ENCODE measurements at places on chromosomes 6 and 20.

- DNase-seq, result no peak
Observed at GRCh38 chr6:57254055-57254717, 32.1 kb upstream of the RAB23 start.

DNA sequence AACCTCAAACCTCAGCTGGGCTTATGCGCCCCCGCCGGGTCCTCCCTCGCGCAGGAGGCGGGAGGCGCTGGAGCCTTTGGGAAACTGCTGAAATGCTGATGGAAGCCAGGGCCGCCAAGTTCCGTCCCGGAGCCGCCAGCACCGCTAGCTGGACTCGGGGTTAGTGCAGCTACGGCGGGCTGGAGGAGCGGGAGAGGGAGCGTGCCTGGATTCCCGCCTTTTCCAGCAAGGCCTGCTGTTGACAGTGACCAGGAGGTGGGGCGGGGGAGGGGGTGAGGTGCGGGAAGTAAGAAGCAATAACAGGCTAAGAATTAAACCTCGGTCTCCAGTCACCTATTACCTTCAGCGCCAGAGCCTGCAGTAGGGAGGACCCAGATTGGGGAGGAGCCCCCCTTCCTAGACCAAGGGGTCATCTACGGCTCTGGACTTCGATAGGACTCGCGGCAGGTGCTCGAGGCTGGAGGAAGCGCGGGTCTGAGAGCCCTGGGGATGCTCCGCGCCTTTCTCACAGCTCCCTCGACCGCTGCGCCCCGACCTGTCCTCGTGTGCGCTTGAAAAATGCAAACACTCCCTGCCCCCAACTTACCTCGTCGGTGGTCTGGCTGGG is 20.5 kb downstream of the COL9A1 start:
- DNase-seq, result no peak

DNA sequence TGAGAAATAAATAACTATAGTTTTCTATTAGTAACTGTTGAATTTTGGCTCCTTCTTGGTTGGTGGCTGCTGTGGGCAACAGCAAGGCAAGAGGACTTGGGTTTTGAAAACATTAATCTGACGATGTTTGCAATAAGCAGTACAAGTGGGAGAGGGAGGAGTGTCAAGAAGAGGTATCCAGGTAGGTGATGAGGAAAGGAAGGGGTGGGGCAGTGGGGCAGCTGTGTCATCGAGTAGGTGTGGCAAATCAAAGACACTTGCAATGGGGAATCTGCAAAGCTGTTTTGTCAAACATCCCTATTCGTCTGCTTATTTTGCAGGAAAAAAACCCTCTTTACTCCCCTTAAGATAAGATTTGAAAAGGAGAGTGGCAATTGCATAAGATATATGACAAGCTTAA is 171.9 kb upstream of the MAP3K7 start:
- DNase-seq, result no peak

GRCh38 chr20:62080249-62080990 is 14.7 kb upstream of the TAF4 start:
- DNase-seq, result no peak

DNA sequence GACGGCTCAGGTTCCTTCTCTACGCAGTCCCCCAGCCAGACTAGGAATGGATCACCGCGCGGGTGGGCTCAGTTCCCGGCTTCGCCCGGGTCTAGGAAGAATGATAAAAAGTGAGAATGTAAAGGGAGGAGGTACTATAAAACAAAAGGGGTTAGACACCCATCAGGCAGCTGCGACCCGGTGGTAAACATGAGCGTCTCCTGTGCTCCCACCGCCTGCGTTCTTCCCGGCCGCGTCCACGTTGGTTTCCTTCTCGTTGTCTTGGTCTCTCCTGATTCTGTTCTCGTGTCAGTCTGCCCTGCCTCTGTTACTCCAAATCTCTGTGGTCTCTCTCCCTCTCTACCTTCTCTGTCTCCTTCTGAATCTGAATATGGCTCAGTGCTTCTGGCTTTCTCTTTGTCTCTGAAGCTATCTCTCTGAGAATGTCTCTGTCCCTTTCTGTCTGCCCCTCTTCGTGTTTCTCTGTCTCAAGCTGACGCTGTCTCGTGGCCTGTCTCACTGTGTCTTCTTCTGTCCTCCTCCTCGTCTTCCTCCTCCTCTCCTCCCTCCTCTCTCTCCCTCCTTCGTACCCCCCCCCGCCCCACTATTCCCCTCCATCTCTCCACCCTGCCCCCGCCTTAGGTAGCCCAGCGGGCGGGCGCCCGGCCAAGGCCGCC is 41.6 kb upstream of the FOXP4 start:
- no peak for DNase-seq

DNA sequence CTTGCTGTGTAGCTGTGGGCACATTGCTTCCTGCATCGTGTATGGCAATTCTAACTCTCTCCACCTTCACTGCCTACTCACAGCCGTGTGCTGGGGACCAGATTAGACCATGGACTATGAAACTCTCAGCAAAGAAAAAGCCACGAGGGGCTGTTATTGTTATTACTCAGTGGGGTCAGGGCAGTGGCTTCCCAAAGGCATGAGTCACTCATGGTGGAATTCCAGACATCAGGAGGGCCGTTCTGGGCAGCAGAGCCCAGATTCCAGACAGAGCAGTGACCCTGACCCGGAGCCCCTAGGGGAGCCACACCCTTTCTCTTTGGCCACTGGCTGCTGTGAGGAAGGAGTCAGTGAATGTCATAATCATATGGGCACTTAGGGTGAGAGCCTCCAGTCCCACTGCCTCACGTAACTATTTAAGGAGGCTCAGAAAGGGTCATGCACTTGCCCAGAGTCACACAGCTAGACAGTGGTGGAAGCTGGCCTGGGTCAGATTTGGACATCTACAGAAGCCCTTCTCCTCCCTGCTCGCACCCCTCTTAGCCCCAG is 22.2 kb upstream of the CCN5 start:
- DNase-seq, result no peak

GRCh38 chr20:2914160-2914559 is 40.9 kb downstream of the PTPRA start:
- DNase-seq, result no peak

- DNase-seq, result no peak
Observed at GRCh38 chr6:55772730-55773129, 102.7 kb downstream of the BMP5 start.

- DNase-seq, result no peak
Observed at GRCh38 chr20:46588532-46589511, 38.4 kb upstream of the OCSTAMP start.

GRCh38 chr6:15326067-15326614 is 80.3 kb downstream of the JARID2 start:
- DNase-seq, result no peak

DNA sequence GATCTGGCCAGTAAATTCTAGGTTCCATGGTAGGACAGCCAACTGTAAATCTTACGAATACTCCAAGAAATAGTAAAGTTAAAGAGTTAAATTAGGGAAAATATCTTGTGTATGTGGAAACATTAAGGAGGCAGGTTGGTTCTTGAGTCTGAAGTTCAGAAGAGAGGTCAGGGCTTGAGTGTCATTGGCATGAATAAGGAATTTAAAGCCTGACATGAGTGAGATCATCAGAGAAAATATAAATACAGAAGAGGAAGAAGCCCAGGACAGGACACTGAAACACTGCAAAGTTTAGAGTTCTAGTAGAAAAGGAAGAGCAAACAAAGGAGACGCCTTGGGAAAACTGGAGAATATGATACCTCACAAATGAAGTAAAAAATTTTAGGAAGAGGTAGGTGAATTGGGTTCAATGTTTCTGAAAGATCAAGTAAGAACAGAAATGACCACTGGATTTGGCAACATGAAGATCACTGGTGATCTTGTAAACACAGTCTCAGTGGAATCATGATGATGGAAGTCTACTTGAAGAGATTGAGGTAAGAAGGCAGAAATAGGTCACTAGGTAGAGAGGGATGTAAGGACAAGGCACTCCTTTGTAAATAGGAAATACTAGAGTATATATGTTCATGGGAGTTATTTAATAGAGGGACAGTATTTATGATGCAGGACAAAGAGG is 41.6 kb upstream of the SYNCRIP start:
- no peak for DNase-seq

- no peak for DNase-seq
Observed at GRCh38 chr6:135281227-135281626, 100.1 kb downstream of the MYB start.

GRCh38 chr6:148776321-148777308 is 29.8 kb downstream of the UST start:
- DNase-seq, result no peak

GRCh38 chr6:36657271-36657670 is 21.2 kb upstream of the CDKN1A start:
- DNase-seq, result no peak

GRCh38 chr20:61531553-61532345 is 279.7 kb downstream of the CDH4 start:
- DNase-seq, result no peak

- no peak for DNase-seq
Observed at GRCh38 chr6:142223938-142224337, 76.9 kb downstream of the VTA1 start.

- peak; percentile 23 for DNase-seq
Observed at GRCh38 chr20:6959900-6960312, 192.4 kb downstream of the BMP2 start.

- DNase-seq, result no peak
Observed at GRCh38 chr6:44540881-44541280, 153.4 kb downstream of the CDC5L start.

DNA sequence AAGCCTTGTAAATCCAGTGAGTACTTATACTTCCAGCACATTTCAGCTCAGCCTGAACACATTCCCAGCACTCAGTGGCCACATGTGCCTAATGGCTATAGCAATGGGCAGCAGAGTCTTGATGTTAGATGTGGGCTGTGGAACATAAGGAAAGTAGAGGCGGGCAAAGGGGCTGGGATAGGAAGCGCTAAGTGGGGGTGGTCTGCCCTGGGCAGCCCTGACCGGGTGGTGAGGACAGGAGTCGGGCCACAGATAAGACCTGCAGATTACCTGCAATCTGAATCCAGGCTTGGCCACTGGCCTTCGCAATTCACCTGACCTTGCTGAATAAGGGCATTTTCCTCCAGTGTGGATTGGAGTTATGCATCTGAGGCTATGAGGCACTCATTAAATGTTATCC is 11.1 kb upstream of the HMGA1 start:
- no peak for DNase-seq

GRCh38 chr6:170022291-170022722 is 268.6 kb downstream of the DLL1 start:
- no peak for DNase-seq

- no peak for DNase-seq
Observed at GRCh38 chr6:93323630-93324029, 95.7 kb downstream of the EPHA7 start.

- DNase-seq, result no peak
Observed at GRCh38 chr6:166262743-166263515, 45.3 kb downstream of the PRR18 start.

- DNase-seq, result no peak
Observed at GRCh38 chr20:41225091-41225490, 87.7 kb downstream of the PLCG1 start.

DNA sequence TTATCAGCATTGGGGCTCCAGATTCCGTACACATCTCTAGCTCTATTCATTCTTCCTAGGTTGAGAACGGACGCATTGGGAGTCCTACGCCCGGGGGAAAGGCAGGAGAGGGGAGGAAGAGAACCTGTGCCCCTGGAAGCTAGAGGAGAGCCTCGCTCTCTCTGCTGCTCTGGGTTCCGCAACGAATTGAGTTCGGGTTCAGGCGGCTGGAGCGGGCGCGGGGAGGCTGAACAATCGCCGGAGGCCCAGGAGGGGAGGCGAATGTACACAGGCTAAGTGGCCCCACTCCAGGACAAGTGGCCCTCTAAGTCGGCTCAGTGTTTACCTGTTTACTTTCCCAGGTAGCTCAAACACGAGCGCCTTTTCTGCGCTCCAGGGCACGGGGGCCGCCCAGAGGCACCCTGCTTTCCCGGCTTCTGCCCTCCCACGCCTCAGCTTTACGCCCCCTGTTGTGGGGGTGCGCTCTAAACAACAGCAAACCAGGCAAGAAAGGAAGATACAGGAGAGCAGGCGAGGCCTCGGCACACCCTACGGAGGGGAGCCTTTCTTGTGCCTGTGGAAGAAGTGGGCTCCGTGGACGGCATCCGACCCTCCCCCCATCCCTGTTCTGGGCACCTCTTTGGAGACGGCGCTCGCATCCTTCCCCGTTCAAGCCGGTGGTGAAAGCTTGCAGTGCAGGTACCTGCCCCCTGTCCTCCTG is 4.6 kb upstream of the NKX2-2 start:
- DNase-seq, result no peak

GRCh38 chr6:34247481-34248197 is 1.2 kb downstream of the SMIM29 start:
- DNase-seq, result no peak

- DNase-seq, result no peak
Observed at GRCh38 chr6:156851454-156851921, 74.3 kb downstream of the ARID1B start.

DNA sequence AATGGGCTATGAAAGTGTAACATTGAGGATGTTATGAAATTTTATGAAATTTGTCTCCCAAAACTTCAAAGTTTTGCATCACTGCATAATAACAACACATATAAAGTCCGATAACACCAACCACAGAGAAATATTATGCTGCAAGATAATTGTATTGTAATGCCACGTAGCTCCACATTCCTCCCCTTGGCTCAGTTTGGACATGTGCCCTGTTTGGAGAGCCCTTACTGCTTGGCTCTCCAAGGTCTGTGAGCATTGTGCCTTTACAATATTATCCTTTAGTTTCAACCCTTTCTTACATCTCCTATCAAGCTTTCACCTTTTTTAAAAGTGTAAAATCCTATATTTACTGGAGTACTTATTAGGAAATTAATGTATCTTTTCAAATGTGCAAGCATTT is 10.8 kb downstream of the HBS1L start:
- no peak for DNase-seq

- DNase-seq, result peak; percentile 94
Observed at GRCh38 chr6:158868890-158869825, 50.0 kb upstream of the EZR start.

DNA sequence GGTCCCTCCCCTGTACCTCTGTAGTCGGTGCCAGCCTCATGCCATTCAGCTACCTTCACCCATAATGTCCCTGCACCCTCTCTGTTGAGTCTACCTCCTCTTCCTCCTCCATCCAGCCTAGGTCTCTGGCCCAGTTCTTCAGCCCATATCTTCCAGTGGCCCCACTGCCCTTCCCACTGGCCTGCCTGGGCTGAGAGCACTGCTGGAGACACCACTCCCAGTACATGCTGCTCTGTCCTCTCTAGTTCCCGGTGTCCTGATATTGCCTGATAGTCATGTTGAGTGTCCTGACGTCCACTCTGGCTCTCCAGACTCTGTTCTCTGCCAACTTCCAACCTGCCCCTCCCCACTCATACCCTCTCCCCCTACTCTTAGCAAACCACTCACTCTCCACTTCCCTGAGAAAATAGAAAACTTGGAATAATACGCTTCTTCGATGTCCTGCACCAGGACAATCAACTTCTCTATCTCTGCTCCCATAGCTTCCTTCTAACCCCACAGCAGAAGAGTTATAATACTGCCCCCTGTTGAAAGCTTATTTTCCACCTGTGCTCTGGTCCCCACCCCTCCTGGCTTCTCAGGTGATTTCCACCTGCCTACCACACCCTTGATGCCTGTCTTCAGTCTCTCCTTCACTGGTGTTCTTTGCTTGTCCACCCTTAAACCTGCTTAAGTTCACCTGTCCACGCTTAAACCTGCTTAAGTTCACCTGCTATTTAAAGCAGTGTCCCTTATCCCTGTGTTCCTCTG is 19.8 kb downstream of the SLC22A3 start:
- no peak for DNase-seq
